HTR-8/SVneo (cell line): ENCODE measurements at places on chromosomes 11 and 22.

DNA sequence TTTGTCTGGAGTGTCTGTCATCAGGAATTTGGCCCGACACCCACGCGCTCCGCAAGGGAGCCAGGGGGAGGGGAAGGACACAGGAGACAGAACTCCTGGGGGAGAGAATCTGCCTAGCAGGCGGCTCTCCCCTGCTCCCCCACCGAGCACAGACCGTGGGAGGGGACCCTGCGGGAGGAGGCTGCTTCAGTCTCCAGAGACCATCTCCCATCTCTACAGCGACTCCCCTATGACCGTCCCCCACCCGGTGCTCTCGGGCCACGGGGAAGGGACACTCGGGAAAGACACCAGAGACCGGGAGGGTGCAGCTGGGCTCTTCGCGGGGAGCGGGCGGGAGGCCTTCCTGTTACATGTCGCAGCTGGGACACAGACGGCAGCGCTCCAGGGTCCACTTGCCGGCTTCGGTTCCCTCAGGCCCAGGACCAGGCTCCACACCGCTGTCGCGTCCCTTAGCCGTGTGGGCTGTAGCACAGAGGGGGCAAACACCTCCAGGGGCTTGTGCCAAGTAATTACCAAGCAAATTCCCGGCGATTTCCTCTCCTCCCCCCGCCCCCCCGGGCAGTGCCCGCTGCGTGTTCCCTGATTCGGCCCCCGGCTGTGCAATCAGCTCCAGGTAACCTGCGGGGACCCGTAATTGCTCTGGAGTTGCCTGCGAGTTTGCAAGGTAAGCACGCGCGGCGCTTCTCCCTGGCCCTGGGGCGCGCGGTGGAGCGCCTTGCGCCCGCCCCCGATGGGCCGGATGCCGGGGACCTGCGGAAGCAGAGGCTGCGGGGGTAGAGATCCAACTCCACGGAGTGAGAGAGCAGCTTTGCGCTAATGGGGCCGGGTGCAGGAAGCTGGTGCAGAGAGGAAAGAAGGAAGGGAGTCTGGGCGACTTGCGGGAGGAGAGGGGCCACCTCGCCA is 155.1 kb upstream of the CADM1 start:
- DNase-seq = peak; percentile 41

DNA sequence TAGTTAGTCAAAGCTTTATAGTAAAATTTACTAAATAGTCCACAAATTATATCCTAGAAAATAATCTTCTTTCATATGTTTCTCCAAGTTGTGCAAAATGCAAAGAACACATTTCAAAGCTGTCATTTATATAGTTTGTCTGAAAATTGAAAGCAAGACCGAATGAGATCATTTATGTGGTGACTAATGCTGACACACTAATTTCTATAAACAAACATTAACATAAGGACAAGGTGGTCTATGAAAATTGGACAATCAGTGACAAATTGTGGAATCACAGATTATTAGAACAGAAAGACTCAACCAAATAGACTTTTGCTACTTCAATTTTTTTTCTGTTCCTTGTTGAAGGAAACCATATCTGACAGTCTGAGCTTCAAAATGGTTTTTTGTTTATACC is 1056.1 kb downstream of the LRRC4C start:
- no peak for DNase-seq

DNA sequence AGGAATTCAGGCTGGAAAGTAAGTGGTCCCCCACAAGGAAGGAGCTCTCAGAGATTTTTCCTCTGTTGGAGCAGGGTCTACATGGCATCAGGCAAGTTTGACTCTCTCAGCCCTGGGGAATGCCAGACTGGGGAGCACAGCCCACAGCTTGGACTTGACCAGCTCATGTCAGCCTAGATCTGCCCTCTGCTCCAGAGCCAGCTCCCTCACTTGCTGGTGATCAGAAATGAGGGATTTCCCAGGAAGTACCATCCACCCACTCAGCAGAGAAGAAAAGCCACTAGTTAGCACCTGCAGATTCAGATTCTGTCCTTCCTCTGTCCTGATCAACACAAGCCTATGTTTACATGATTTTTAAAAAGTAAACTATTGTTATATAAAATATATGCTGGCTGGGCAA is 13.0 kb downstream of the TALDO1 start:
- DNase-seq = no peak

- DNase-seq = no peak
Observed at GRCh38 chr11:68948935-68949334, 31.9 kb downstream of the MRGPRD start.

- no peak for DNase-seq
Observed at GRCh38 chr11:21839796-21840195, 353.1 kb upstream of the ANO5 start.

DNA sequence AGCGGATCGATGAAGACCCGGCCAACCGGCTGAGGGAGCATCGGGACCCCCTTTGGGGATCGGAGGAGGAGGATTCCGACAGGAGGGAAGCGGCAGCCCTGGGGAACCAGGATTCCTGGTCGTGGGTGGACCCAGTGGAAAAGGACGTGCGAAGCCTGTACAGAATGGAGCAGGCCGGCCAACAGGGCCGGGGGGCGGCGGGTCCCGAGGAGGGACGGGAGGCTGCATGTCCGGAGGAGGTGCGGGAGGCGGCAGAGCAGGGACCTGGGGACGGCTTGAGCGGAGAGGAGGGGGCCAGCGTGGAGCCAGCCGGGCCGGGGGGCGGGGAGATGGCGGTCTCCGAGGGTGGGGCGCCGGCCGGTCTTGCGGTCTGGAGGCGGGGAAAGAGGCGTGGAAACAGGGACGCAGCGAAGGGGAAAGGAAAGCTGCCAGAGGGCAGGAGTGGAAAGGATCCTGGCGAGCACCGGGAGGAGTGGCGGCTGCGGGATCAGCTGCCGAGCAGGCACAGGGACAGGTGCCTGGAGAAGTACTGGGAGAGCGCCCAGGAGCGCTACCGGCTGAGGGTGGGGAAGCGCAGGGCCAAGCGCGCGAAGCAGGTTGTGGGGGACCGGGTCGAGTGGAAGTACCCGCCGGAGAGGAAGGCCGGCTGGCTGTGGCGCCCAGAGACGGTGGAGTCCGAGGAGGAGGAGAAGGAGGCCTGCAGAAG is at the start of gene ANO5:
TSS of gene ANO5 (plus strand) at position 444 of the 706 bp plus-strand sequence. CDS start 408 bp downstream, outside the sequence.
- DNase-seq = peak; percentile 15

- DNase-seq = no peak
Observed at GRCh38 chr22:34851918-34852662, 213.9 kb upstream of the ISX start.

DNA sequence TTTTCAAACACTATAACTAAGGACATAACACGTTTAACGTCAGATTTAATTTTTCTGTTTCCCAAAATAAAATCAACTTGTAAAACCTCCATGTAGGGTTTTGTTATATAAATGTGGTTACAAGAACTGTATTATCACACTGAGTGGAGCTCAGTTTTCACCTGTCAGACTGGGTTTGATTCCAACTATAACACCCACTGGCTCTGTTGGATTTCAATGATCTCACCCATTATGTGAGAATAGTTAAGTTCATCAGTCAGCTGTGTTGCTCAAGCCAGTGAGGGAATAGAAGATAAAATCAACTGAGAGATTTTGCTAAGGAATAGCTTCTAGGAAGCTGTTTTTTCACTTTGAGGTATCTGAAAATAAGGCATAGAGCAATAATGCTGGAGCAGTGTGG is 5.1 kb upstream of the OR52R1 start:
- no peak for DNase-seq

GRCh38 chr11:113506893-113507292 is 31.7 kb upstream of the DRD2 start:
- DNase-seq = no peak

GRCh38 chr22:46602025-46602424 is 18.2 kb upstream of the GRAMD4 start:
- no peak for DNase-seq

DNA sequence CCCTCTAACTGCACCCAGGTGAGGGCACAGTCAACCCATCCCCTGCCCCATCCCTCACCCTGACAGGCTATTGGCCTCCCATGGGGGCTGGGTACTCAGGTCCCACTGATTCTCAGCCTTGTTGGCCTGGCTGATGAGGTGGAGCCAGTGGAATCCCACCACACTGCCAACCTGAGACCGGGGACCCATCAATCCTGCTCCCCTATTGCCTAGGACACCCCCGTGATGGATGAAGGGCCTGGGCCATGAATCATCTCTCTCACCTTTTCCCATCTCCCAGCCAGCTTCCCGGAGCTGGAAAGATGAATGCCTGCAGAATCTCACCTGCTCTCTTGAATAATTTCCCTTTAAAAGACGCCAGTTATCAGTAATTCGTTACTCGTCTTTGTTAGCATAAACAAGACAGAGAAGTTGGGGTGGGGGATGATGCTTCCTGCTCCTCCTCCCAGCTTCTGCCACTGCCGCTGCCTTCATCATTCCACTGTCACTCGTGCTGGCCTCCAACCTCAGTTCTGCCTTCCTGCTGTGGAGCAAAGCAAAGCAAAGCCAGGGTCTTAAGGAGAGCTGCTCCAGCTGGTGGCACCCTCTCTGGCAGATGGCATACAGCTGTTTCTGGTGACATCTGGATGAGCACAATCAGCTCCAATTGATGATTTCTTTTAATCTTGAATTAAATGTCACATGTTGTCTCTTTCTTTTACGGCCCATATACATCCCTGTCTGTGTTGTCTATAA is 204.0 kb upstream of the NECTIN1 start:
- no peak for DNase-seq

GRCh38 chr11:117621226-117621625 is 175.8 kb downstream of the DSCAML1 start:
- DNase-seq = no peak

GRCh38 chr11:61141601-61142028 is 19.6 kb downstream of the VPS37C start:
- no peak for DNase-seq

GRCh38 chr11:44376423-44376822 is 66.5 kb upstream of the ALX4 start:
- no peak for DNase-seq

DNA sequence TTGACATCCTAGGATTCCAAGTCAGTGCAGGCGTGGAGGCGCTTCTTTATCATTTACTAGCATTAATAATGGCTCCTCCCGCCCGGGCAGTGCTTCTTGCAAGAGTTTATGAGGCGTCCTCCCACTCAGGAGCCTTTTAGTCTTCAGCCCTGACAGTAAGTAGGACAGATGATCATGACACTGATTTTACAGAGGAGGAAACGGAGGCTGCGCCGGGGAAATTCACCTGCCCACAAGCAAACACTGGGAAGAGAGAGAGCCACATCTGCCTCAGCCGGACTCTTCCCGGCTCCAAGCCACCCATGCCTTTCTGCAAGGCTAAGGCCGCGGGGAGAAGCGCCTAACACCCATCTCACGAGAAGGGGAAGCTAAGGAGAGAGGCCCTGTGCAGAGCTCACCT is 35.9 kb downstream of the KIAA0930 start:
- DNase-seq = no peak

DNA sequence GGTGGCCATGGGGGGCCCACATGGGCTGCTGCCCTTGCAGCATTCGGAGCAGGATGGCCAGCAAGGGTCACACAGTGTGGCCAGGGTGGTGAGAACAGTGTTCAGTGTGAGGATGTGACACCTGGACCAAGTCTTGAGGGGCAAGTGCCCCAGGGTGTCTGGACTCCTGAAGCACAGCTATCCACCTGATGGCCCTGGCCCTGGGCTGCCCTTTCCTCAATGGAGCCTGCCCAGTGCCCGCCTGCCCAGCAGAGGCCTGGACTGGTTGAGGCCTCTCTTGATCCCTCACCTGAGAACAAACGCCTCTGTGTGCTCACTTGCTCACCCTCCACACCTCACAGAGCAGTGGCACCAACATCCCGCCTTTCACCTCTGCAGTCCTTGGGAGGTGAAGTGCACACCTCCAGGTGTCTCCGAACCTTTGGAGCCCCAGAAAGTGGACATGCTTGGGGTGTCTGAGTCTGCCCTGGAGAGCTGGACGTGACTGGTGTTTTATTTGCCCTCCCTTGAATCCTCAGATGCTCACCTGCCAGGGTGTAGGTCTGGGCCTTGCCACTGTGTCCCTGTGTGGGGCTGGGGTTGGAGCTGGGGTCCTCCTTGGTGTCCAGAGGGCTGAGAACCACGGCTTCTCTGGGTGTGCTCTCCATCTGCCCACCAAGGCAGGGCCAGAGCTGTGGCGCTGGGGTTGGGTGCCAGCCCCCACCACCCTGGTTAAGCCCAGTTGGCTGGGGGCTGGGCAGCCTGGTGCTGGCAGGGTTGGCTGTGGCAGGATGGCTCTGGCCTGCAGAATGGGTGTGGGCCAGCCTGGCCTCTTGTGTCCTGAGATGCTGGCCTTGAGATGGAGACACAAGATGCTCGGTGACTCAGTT is 3.8 kb upstream of the MUC2 start:
- DNase-seq = no peak

DNA sequence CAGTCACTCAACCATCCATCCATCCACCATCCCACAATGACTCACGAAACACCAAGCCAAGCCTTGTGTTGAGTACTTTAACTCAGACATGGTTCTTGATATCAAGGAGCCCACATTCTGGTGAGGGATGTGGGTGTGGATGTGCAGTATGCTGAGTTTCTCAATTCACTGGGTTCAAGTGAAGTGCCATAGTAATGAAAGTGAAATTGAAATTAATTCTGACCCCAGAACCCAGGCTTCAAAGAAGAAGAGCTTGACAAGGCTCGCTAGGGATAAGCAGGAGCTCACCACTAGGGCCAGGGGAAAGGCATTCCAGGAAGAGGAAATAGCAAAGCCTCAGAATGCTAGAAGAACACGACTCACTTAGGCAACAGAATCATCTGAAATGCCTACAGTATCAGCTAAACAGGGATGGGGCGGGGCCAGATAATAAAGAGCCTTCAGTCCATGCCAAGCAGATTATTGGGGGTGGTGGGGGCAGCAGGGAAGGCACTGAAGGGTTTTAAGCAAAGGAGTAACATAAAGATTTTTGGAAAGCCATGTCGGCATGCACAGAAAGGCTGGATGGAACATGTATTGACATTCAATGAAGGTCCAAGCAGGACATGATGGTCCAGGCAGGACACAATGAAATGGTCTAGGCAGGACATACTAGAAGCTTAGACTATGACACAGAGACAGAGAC is 37.2 kb downstream of the RTL6 start:
- no peak for DNase-seq

DNA sequence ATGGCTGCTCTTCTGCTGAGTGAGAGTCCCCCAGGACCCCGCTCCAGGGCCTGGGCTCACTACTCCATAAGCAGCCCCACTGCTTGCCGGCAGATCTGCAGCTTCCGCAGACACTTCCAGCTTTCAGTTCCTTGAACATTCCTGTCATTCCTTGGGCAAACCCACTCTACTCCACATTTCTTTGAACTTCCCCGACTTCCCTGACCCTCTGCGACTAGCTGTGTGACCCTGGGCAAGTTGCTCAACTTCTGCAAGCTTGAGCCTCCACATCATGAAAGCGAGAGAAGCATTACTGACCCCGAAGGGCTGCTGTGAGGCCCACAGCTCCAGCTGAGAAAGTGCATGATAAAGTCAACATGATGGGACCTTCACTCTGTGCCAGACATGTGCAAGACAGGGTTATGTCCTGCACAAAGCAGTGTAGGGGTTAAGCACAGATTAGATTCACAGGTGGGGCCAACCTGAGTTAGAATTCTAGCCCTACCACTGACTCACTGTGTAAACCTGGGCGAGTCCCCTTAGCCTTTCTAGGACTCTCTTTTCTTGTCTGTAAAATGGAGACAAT is 51.8 kb downstream of the THAP12 start:
- peak; percentile 69 for DNase-seq

DNA sequence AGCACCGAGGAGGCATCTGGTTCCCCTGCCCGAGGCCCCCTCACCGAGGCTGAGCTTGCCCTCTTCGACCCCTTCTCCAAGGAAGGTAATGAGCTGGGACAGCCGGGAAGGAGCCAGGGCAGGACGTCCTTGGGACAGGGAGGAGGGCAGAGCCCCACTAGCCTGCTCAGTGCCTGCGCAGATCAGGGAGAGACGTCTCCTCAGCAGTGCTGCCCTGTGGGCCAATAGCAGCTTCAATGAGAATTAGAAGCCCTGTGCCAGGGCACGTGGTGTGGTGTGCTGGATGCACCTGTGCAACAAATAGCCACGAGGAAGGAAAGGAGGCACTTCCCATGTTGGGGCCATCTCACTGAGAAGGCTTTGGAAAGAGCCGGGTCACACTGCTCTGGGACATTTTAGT is 5.4 kb upstream of the SAC3D1 start:
- DNase-seq = no peak
